ENCODE measurements at places on chromosomes 5 and 9.

DNA sequence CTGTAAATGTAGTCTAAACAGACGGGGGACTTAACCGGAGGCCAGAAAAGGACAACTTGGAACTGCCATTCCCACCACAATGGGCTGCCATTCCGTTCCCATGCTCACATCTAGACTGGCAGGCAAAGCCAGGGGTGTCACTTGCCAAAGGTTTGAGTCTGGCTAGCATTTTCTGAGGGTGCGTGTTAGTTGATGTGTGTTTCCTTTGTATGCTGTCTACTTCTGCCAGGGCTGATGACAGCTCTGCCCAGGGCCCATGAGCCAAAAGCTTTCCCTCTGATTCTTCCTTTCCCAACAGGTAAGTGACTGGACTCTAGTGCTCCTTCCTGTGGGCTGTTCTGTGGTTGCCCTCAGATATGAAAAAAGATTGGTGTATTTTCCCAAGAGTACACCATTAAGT lies 68.0 kb downstream of the ZNF608 start:
- DNase-seq, result no peak

- DNase-seq, result no peak
Measured at GRCh38 chr5:83406906-83407305, 64.6 kb upstream of the VCAN start.

- no peak for DNase-seq
Measured at GRCh38 chr5:1709171-1709803, 90.3 kb downstream of the MRPL36 start.

DNA sequence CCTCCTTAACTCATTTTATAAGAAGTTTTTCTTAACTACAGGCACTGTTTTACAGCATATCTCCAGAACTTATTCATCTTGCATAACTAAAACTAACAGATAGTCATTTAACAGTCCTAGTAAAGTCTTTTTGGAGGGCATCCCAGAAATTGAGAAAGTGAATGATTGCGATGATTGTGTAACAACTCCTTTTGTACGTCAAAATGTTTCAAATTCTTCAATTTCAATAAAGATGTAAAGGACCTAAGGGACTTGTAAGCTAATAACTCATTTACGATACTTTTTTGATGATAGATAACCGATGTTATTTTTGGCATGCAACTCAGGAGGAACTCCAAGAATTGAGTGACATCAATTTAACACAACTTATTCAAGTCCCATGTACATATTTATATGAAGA lies 42.7 kb downstream of the SVEP1 start:
- DNase-seq, result no peak

DNA sequence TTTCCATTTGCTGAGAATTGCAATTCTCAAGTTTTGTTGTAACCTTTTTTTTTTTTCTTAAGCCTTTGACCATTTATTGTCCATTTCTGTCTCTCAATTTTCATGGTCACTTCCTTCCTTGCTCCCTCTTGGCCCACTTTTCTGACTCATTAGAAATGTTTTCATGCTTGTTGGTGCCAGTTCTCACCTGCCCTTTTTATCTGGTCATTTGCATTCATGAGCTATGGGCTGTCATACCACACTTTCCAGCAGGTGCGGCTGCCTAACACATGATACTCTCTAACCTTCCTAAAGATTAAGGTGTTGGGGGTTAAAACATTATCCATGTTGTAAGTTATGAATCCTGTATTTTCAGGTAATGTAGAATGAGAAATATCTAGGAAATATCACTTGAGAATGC lies 150.5 kb upstream of the TLX3 start:
- no peak for DNase-seq
